ENCODE measurements at places on chromosomes 11 and 22.

GRCh38 chr11:132131961-132132360 lies 761.5 kb downstream of the NTM start:
- no peak for DNase-seq

DNA sequence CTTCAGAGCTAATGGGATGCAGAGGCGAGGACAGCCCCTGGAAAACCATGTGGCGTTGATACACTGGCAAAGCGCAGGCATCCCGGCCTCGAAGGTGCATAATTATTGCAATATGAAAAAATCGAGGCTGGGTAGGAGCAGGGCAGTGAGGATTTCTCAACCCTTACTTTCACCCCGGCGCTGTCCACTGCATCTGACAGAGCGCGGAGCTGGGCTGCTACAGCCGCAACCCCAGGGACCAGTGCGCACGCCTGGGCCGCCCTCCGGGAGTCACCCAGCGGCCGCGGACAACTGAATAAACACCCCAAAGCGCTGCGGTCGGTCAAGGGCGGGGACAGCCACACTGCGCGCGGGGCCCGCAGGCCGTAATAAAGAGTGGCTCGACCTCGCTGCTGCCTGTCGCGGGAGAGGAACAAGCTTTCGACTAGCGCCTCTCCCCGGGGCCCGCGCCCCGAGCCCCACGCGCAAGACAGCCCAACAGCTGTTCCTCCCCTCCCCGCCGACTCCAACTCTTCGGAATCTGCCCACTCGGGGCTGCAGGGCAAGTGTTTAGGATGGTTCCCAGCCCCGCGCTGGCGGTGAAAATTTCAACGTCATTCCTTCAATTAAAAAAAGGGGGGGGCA lies 3.6 kb upstream of the WT1 start:
- DNase-seq, result no peak

- no peak for DNase-seq
Observed at GRCh38 chr11:70630816-70631623, 232.7 kb downstream of the CTTN start.

- no peak for DNase-seq
Observed at GRCh38 chr11:62588966-62589637, 2.2 kb downstream of the TUT1 start.

DNA sequence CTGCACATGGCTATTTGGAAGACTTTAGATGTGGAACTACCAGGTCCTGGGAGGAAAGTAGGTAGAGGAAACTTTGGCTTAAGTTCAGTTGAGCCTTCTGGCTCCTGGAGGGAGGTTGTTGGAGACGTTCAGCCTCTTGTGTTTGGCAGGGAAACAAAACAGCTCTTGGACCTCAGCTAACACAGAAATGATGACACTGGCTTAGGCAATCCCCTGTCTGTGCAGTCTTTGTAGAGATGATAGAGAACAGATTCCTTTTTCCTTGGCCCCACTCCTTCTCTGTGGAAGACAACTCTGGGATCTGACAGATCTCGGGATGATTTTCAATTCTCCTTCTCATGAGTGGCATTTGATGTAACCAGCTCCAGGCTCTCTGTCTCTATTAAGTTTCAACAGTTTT lies 428.5 kb downstream of the TMEM135 start:
- no peak for DNase-seq

DNA sequence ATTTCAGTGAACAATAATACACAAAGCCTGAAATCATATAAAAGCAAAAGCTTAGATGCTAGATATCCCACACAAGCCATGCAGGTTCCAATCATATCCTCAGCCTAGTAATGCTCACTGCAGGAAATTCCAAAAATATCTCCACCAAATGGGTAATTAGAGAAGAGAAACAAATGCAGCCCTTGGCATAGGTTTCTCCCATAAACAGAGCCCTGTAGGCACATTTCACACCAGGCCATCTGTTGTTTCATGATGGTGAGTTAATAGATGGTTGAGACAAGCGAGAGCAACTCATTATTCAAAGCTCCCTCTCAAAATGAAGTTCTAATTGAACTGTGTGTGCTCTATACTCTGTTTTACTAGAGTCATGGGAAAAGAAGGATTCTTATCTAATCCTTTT lies 154.6 kb upstream of the TRPC6 start:
- no peak for DNase-seq

GRCh38 chr11:103359216-103359615 lies 250.0 kb downstream of the DYNC2H1 start:
- DNase-seq, result no peak

DNA sequence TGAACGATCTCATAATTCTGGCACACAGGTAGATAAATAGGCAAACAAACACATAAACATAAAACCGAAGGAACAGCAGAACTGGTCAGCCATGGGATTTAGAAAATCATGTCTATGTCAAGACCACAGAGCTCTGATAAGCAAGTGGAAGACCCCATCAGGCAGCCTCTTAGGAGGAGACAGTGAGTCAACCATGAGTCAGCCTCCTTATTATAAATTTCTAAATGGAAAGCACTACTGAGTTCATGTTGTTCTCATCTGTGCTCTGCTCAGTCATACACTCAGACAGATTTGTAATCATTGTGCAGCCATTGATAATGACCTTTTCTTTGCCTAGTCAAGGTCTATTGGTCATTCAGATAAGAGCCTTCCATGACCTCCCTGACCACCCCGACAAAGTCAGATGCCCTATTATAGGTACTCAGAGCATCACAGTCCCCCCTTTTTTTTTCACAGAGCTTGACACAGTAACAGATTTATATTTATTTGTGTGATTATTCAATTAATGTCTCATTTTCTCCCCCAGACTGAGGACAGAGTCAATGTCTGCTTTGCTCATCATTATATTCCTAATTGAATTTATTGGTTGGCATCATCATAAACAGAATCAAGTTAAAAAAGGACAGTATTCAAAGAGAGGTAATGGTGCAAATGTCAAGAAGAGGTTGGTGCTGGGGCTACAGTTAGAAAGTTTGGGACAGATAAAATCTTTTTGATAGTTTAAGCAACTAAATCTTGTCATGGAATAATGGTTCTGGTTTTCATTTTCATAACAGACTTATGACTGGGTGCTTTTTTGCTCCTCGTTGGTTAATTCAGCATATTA lies 579.7 kb upstream of the CCDC90B start:
- no peak for DNase-seq

GRCh38 chr11:65288706-65289536 lies 25.7 kb upstream of the CDC42EP2 start:
- no peak for DNase-seq
